Left renal cortex interstitium (tissue), 4 donors: ENCODE measurements at places on chromosomes 2 and 18.

- no peak for DNase-seq
Observed at GRCh38 chr2:240296476-240297255, 138.8 kb upstream of the GPC1 start.

- no peak for DNase-seq
Observed at GRCh38 chr2:75500633-75501032, 60.1 kb downstream of the EVA1A start.

- no peak for DNase-seq
Observed at GRCh38 chr18:79792096-79792987, 5.4 kb upstream of the KCNG2 start.

GRCh38 chr2:204213588-204213987, 277.0 kb downstream of the ICOS start:
- no peak for DNase-seq

GRCh38 chr2:86498468-86499260, 57.5 kb downstream of the KDM3A start:
- DNase-seq = no peak
